K562 (cell line): ENCODE measurements at places on chromosomes 6 and 20.

DNA sequence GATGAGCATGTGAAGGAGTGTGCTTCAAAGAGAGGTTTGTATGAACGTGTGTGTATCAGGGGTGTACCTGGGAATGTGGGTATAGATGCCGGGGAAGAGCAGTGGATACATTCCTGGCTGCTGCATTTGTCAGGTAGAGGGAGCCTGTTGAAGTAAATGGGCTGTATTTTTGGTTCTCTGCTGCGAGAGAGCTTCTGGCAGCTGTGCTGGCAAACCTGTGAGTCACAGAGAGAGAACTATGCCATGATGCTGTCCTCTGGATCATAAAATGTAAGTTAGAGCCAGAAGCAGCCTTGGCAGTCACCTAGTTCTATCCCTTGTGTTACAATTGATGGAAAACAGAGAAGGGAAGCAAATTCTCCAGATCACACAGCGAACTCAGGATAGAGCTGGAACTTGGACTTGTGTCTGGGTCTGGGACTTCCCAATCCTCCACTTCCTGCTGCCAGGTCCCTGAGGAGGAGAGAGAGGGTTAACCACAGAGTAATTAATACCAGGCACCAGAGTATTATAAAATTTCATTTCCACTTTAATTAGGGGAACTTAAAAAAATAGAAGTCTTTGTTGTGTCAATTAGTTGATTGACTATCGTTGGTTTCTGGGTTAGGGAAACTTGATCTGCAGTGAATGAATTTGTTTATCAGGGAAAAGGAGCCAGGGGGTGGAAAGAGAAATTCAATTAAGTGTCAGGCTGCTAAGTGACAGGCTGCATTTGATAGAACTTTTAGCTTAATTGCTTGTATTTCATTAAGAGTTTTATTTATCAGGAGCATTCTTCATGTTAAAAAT, 41.1 kb upstream of the GTSF1L start:
- DNase-seq, result no peak

DNA sequence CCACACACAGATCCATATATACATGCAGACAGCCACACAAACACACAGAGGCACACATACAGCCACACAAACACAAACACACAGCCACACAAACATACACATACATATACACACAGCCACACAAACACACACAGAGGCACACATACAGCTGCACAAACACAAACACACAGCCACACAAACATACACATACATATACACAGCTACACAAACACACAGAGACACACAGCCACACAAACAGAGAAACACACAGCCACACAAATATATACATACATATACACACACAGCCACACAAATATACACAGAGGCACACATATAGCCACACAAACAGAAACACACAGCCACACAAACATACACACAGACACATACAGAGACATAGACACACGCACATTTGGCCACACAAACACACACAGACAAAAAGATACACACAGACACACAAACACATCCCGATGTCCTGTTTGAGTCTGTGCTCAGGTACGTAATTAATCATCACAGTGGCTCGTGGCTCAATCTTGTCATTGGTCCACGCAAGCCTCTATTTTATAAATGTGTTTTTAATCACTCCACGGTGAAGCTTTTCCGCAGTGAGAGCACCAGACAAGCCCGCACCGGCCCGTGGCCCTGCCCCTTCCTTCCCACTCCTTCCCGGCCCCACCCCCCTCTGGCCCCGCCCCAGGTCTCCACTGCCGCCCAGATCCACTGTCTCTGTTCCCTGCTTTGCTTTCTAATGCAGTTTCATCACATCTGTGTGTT, 135.3 kb downstream of the CDH4 start:
- peak; percentile 69 for DNase-seq

GRCh38 chr6:6246544-6246943, 73.9 kb downstream of the F13A1 start:
- no peak for DNase-seq

- no peak for DNase-seq
Observed at GRCh38 chr6:165671222-165671768, 8.3 kb upstream of the PDE10A start.

DNA sequence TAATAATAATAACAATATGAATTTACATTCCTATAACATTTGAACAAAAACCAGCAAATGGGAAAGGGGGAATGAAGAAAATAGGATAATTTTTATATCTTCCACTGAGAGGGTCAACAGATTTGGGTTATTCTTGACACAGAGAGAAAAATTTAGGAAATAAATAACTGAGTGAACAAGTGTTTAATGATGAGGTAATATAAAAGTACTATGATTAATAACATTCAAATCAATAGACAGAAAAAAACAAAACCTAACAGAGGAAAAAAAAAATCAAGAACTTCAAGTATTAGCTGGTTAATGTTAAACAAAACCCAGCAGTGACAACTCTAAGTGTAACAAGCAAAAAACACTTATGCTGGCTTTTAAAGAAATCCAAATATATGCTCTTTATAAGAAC, 66.5 kb downstream of the LCA5 start:
- DNase-seq, result no peak

DNA sequence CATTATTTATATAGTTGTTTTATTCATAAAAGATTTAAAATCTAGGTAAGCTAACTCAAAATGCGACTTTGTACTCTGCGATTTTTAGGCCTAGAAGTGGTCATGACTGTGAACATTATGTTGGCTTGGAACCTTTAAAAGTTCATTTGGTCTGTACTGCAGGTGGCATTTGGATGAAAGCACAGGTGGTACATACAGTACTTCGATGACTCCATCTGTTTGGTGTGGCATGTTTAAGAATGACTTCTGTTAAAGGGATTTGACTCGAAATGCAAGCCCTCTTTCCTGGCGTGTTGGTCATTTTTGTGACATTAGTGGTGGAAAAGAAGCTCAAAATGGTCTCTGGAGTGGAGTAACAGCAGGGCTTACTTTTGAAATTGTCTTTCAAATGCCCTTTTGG, 118.1 kb downstream of the UST start:
- DNase-seq, result no peak

- no peak for DNase-seq
Observed at GRCh38 chr6:16408766-16409165, 170.4 kb downstream of the GMPR start.

GRCh38 chr6:1611572-1612298, 2.0 kb downstream of the FOXC1 start:
- DNase-seq, result no peak

DNA sequence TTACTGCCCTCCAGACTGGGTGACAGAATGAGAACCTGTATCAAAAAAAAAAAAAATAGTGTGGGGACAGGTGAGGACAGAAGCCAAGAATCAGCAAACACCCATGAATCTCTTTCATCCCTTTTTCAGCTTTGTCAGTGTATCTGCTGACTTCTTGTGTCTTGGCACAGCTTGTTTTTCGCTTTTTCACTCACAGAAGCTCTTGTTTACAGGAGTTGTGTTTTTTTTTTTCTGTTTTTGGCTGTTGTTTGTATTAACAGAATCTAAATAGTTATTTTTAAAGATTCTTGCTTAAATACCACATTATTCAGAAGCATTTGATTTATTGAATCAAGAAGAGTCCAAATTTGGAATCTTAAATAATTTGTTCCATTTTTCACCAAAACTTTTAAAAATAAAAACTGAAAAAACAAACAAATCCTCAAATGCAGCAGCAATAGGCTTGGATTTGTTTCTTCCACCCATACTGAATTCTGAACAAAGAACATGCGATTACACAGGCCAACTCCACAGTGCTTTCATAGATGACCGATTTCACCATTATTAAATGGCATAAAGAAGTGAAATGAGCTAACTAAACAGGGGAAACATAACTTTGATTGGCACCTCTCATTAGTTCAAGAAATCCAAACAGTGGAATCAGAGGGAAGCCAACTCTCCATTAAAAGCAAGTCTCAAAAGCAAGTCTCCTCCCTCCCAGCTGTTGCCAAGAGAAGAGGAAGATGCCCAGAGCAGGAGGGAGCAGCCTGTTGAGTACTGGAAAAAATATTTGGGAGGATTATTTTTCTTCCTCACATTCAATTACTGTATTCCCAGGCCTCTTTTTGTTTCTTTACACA, 27.2 kb upstream of the GPR63 start:
- DNase-seq, result no peak

GRCh38 chr6:32133786-32134185, 3.7 kb upstream of the FKBPL start:
- DNase-seq, result no peak
